Naive thymus-derived CD4-positive, alpha-beta T cell (primary cell): ENCODE measurements at places on chromosomes 3 and 15. TPM values are rescaled to one million over a fixed set of nuclear protein-coding genes. Genes with fewer than 3 reads are reported as not detected.
A peak's percentile ranks its signal among the peaks of the same experiment; 100 is the strongest.

DNA sequence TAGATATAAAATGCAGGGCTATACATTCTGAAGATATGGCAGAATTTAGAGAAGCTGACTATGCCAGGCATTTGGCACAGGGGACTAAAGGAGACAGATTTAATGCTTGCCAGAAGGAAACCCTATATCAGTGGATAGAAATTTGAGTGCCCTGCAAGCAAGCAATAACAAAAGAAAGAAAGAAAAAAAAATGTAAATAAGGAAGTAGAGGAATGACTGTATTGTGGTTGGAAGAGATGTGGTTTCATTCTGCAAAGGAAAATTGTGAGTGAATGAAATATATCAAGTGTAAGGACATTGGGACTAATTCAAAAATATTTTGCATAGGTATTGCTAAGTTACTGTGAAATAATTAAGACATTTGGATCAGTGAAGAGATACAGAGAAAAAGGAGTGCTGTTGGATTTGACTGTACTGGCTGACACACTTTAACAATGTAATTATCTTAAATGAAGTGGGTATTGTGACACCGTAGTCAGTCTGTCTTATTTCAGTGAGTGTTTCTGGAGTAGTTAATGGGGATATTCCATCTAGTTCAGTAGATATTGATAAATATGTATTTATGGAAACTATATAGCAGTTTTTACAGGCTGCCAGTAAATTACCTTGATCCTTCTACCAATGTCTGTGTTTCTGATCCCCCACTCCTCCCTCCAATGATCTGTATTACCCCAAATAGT is 418.2 kb downstream of the CNTN4 start:
- H3K4me3 ChIP-seq = no peak overlapping the region
- no peaks in the 10 kb centered on the region for H3K27me3 ChIP-seq
- H3K36me3 ChIP-seq = no peaks in the 10 kb centered on the region
- DNase-seq = no peak
- no peaks in the 10 kb centered on the region for H3K4me1 ChIP-seq

Gene TMEM40
- not detected for polyA plus RNA-seq

GRCh38 chr3:173410436-173410835 is 12.9 kb downstream of the NLGN1 start:
- H3K36me3 ChIP-seq = no peaks in the 10 kb centered on the region
- no peak overlapping the region for H3K4me3 ChIP-seq
- no peaks in the 10 kb centered on the region for H3K27me3 ChIP-seq
- no peak overlapping the region for H3K27ac ChIP-seq
- no peak for DNase-seq
- no peaks in the 10 kb centered on the region for H3K4me1 ChIP-seq

GRCh38 chr15:44550256-44550655 is 13.3 kb downstream of the EIF3J start:
- DNase-seq = no peak
- H3K4me1 ChIP-seq = peaks cover 19% of the 10 kb centered on the region
- H3K36me3 ChIP-seq = peaks cover 10% of the 10 kb centered on the region
- no peak overlapping the region for H3K4me3 ChIP-seq
- H3K27ac ChIP-seq = no peak overlapping the region

DNA sequence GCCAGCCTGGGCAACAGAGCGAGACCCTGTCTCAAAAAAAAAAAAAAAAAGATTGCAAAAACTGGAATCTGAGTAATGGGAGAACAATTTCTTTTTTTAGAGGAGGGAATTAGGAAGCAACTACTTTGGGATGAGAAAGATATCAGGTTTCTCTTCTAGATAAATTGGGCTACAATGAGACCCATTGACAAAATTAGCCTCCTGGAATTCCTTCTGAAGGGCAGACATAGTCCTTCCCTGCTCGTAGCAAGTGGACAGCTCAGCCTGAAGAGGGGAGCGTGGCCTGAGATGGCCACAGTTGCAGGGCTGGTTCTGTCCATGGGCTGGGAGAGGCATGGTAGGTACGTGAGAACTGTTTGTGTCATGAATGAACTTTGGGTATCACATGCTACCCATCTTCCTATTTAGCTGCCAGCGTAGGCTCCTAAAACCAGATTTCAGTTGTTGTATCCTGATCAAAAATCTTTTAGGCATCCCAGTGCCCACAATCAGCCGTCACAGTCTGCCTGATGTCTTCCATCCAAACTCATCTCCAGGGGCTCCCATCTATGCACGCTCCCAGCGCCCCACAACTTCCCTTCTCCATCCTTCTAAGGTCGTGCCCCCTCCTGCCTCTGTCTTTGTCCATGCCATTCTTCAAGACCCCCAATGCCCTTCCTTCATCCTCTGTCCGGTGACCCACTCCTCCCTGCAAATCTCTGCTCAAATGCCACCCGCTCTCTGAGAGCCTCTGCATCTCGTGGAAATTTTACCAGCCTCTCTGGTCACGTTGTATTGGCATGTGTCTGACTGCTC is 92.0 kb upstream of the NR2E3 start:
- DNase-seq = no peak
- H3K27ac ChIP-seq = no peak overlapping the region
- H3K36me3 ChIP-seq = no peaks in the 10 kb centered on the region
- no peaks in the 10 kb centered on the region for H3K4me1 ChIP-seq
- H3K27me3 ChIP-seq = no peaks in the 10 kb centered on the region

DNA sequence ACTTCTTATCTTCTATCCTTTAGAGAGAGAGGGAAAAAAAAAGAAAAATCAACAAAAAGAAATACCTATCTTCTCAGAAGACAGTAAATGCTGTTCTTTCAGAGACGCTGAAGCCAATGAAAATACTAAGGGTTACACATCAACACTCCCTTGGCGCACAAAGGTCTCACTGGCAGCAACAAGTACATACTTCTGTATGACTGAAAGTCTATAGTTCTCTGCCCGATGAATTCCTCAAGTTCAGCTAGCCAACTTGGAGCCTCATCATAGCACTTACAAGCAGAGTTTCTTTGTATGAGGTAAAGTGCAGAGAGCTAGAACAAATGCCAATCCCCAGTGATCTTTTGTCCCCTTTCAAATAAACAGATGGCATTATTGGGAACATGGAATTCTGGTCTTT is 62.7 kb downstream of the CPNE4 start:
- H3K4me1 ChIP-seq = no peaks in the 10 kb centered on the region
- no peak for DNase-seq
- H3K36me3 ChIP-seq = no peaks in the 10 kb centered on the region
- no peaks in the 10 kb centered on the region for H3K27me3 ChIP-seq

DNA sequence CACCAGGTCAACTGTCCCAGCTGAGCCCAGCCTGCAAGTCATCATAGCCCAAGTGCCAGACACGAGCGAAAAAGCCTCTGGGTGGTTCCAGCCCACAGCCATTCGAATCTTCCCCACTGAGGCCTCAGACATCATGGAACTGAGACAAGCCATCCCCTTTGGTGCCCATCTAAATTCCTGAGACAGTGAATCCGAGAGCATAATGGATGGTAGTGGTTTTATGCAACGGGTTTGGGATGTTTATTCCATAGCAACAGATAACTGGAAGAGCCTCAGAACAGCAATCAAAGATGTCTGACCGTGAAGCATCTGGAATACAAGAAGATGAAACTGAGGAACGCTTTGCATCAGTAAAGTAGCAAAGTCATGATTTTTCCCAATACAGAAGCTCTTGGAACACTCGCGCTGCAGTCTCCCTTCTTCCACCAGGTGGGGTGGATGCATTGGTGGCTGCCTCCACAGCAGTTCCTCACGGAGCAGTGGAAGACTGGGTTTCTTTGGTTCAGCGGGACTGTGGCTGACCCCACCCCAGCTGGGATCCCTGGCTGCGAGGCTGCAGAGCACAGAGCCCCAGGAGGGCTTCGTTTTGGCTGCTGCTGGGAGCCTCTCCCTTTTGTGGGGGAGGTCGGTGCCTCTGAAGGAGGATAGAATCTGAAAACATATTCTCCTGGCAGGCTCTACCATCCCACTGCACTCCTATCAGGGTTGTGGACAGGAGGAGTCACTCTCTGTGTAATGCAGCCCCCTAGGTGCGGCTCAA is 26.4 kb upstream of the PDE8A start:
- H3K4me1 ChIP-seq = no peaks in the 10 kb centered on the region
- no peak overlapping the region for H3K27ac ChIP-seq
- H3K4me3 ChIP-seq = no peak overlapping the region
- DNase-seq = peak; percentile 20
- H3K27me3 ChIP-seq = no peaks in the 10 kb centered on the region

- H3K27ac ChIP-seq = no peak overlapping the region
- no peaks in the 10 kb centered on the region for H3K4me1 ChIP-seq
- H3K36me3 ChIP-seq = no peaks in the 10 kb centered on the region
- no peaks in the 10 kb centered on the region for H3K27me3 ChIP-seq
- H3K4me3 ChIP-seq = no peak overlapping the region
Observed at GRCh38 chr15:82554351-82554750, 14.1 kb upstream of the RPS17 start.

DNA sequence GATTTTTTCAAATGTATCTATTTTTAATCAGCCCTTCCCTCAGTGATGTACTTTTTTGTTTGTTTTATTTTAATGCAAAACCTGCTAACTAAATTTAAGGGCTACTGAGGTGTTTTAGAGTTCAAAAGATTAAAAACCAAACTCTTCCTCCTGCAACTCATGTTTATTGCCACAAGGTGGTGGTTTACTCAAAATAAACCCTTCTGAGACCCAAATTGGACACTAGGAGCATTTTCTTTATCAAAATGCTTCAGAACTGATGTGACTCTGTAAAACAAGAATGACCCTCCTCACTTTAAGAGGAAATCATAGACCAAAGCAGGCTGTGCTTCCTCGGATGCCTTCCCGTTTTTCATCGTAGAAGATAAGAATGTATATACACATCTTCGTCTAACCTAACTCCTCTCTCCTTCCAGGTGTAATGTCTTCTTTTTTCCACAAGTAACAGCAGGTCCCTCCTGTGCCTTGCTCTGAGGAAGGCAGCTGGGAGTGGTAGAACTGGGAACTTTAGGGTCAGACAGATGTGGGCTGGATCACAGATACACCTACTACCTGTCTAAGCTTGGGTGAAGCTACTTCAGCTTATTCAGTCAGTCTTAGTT is 2.9 kb upstream of the NME9 start:
- peaks cover 5% of the 10 kb centered on the region for H3K4me1 ChIP-seq
- H3K27me3 ChIP-seq = no peaks in the 10 kb centered on the region
- DNase-seq = no peak
- no peak overlapping the region for H3K27ac ChIP-seq
- no peak overlapping the region for H3K4me3 ChIP-seq
- H3K36me3 ChIP-seq = no peaks in the 10 kb centered on the region

GRCh38 chr15:98614681-98615080 is 33.7 kb upstream of the IGF1R start:
- H3K27ac ChIP-seq = no peak overlapping the region
- H3K4me3 ChIP-seq = no peak overlapping the region

DNA sequence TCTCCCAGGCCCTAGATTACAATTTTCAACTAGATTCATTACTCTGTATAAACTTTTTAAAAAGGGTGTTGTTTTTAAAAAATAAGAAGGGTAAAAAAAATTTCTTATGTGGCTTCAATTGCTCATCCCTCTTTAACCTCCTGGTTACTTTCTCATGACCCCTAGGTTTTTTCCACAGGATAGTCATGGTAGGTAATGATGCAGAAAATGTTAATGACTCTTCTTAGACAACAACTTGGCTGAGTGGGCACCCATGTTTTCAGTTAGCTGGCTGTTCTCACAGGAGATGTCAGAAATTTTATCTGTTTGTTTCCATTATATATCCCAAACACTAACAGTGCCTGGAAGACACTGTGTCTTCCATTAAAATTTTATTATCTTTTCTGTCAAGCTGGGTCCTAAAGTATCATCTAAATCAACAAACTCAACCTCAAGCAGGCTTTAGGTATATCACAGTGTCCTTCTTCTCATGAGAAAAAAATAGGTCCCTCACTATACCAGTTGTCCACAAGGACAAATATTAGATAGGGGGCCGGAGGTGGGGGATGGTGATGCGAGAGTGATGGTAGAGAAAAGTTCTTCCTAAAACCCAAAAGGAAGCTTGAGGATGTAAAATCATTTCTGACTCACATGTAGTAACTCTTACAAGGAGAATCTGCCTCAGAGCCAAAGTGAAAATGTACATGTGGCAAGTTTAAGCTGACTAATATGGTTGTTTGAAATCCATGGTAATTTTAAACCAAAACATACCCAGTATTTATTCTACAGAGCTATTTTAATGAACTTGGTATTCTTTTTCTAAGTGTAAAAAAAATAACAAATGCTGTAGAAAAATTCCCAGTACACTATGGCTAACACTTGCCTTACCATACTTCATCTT is 43.3 kb downstream of the PLOD2 start:
- H3K27ac ChIP-seq = no peak overlapping the region
- H3K27me3 ChIP-seq = no peaks in the 10 kb centered on the region
- no peak overlapping the region for H3K4me3 ChIP-seq

GRCh38 chr15:41610048-41610447 is 50.2 kb upstream of the MGA start:
- no peaks in the 10 kb centered on the region for H3K4me1 ChIP-seq
- no peak overlapping the region for H3K4me3 ChIP-seq
- DNase-seq = no peak
- H3K27ac ChIP-seq = no peak overlapping the region

Gene DPH6
- polyA plus RNA-seq = 21.3 TPM

DNA sequence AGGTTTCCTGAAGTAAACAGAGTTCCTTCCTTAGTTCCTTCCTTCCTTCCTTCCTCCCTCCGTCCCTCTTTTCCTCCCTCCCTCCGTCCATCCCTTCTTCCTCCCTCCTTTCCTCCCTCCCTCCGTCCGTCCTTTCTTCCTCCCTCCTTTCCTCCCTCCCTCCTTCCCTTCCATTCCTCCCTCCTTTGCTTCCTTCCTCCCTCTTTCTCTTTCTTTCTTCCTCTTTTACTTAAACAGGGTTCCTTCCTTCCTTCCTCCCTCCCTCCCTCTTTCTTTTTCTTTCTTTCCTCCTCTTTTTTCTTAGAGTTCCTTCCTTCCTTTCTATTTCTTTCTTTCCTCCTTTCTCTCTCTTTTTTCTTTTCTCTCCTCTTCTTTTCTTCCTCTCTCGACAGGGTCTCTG is 35.2 kb downstream of the ATR start:
- no peaks in the 10 kb centered on the region for H3K27me3 ChIP-seq
- no peaks in the 10 kb centered on the region for H3K4me1 ChIP-seq
- H3K27ac ChIP-seq = no peak overlapping the region

Gene ZMAT3
- 16.7 TPM for polyA plus RNA-seq

GRCh38 chr15:39854161-39854560 is 65.9 kb downstream of the GPR176 start:
- no peaks in the 10 kb centered on the region for H3K27me3 ChIP-seq
- DNase-seq = no peak
- H3K36me3 ChIP-seq = no peaks in the 10 kb centered on the region
- no peaks in the 10 kb centered on the region for H3K4me1 ChIP-seq
- H3K27ac ChIP-seq = no peak overlapping the region

Gene TICRR
- not detected for polyA plus RNA-seq
